NAMALWA (cell line): ENCODE measurements at places on chromosomes 12 and 14.

- DNase-seq: no peak
Observed at GRCh38 chr12:462936-463705, 3.4 kb downstream of the B4GALNT3 start.

DNA sequence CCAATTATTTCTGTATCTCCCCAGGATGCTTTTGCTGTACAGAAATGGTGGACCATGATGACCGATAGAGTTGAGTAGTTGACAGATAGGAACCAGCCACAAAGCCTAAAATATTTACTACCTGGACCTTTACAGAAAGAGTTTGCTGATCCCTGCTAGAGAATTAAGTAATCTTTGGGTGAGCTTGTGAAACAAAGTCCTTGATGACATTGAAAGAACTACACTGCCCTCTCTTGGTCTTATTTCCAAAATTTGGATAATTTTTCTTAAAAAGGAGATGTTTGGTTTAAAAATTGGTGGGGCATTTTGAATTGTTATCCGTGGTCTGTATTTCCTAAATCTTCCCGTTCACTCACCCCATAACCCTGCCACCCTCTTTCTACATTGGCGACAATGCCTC is 13.7 kb upstream of the TCTN1 start:
- peak; percentile 78 for DNase-seq

GRCh38 chr12:58761308-58761707 is 159.0 kb downstream of the LRIG3 start:
- no peak for DNase-seq

GRCh38 chr12:9870286-9870866 is 1.2 kb upstream of the CLEC2B start:
- DNase-seq: peak; percentile 39

DNA sequence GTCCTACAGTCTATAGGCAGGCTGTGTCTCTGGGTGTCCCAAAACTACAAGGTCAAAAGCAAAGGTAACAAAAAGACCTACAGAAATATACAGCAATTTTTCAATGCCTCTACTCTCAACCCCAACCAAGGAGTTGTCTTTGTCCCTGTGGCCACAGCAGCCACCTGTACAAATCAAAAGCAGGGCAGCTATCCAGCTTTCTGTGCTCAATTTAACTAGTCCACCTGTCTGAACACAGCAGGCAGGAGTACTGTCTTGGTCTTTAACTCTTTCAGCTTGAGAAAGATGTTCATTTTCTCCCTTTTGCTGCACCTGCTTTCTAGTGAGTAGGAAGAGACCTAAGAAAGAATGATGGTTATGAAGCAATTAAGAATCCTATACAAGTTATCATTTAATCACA is 19.7 kb downstream of the GDF11 start:
- DNase-seq: no peak

DNA sequence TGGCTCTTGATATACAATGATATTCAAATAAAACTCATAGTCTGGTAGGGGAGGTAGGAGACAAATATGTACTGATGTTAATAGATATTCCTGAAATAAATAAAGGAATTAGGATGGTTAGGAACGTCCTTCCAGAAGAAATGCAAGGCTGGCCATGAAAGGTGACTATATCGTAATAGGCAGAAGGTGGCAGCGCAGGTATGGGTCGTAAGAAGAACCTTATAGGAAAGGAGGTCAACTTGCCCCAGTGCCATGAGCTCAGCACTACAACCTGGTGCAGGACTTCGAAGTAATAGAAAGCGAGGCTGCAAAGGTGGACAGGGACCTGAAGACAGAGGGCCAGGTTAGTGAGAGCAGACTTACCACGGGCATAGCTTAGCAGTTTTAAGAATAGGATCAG is 55.3 kb upstream of the FGD4 start:
- no peak for DNase-seq

GRCh38 chr12:38771871-38772270 is 133.5 kb downstream of the CPNE8 start:
- DNase-seq: peak; percentile 11

DNA sequence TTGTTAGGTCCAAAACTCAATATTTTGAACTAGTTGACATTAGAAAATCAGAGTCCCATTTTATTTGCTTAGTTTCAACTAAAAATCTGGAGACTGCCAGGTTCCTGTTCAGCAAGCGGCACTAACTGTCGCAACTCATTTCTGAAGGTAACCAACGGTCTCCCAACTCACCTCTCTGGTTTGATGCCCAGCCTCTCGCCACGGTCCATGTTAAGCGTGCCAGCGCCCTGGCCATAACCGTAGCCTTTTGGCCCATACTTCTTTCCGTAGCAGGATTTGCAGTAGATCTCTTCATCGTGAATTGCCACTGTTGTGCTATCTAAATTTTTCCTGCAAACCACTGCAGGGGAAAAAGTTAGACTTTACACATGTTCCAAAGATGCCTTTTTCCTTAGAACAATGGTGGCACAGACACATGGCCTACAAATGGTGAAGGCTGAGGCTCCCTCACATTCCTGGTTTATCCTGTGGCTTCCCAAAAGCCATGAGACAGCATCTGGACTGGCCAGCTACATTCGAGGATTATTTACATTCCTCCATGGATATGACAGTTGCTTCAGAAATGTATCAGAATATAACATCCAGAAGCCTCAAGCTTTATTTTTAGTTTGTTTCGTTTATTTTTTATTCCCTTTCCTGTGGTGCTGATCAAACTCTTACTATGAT is 15.7 kb downstream of the CSRP2 start:
- no peak for DNase-seq

DNA sequence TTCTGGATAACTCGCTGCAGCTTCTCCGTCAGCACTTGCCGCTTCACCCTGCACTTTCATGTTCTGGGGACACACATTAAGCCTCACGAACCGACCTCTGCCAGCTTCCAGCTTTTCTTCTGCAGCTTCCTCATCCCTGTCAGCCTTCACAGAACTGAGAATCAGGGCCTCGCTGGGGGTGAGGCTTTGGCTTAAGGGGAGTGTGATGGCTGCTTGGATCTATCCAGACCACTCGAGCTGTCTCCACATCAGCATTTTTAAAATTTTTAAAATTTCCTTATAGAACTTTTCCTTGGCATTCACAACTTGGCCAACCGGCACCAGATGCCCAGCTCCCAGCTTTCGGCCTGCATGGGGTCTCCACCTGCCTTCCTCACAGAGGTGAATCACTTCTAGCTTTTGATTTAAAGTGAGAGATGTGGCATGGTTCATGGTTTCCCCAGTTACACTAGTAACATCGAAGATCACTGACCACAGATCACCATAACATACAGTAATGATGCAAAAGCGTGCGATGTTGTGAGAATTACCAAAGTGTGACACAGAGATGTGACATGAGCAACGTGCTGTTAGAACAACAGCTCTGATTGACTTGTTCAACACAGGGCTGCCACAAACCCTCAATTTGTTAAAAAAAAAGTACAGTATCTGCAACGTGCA is 139.1 kb upstream of the C14orf180 start:
- no peak for DNase-seq
